Esophagus muscularis mucosa (tissue), 4 donors: ENCODE measurements at places on chromosomes 2 and 18.
A peak's percentile ranks its signal among the peaks of the same experiment; 100 is the strongest.

- H3K4me1 ChIP-seq: no peaks in the 10 kb centered on the region
- H3K36me3 ChIP-seq: no peaks in the 10 kb centered on the region
- H3K4me3 ChIP-seq: no peak overlapping the region
- no peak for DNase-seq
- no peaks in the 10 kb centered on the region for H3K27me3 ChIP-seq
These were observed 214.9 kb downstream of the DSEL start for GRCh38 chr18:67301592-67301991.

DNA sequence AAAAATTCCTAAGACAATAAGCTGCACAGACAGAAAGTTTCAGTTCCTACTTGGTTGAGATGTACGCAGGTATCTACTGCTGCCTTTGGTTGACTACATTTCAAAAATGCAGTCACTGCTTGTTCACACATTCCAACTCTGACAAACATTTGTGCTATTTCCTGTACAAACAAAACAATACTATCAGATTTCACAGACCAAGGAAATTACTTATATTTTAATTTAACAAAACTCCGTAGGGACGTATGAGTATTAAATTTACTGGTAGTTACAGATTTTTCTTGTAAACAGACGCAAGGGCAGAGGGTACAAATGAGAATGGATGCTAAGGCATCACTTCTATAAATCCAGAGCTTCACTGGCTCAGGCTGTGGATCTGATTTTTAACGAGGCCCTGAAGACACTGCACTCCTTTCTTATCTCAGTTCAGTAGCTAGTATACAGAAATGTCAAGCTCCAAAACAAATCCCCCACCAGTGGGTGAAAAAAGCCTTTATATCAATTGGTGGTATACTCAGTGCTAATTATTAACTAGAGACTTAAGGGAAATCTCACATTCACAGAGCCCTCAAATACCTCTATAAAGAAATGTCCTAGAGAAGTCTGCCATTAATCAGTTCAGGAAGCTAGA, 31.7 kb upstream of the TTC32 start:
- H3K27ac ChIP-seq: no peak overlapping the region
- H3K27me3 ChIP-seq: no peaks in the 10 kb centered on the region
- H3K4me3 ChIP-seq: no peak overlapping the region
- DNase-seq: no peak
- H3K4me1 ChIP-seq: no peaks in the 10 kb centered on the region

GRCh38 chr18:58536534-58537271, 92.2 kb downstream of the ALPK2 start:
- no peak overlapping the region for H3K27ac ChIP-seq
- H3K4me3 ChIP-seq: no peak overlapping the region
- no peaks in the 10 kb centered on the region for H3K27me3 ChIP-seq
- no peaks in the 10 kb centered on the region for H3K36me3 ChIP-seq
- H3K4me1 ChIP-seq: no peaks in the 10 kb centered on the region
- no peak for DNase-seq

GRCh38 chr2:148990968-148991367, 47.5 kb upstream of the LYPD6B start:
- peaks cover 5% of the 10 kb centered on the region for H3K4me1 ChIP-seq
- H3K27ac ChIP-seq: no peak overlapping the region
- no peaks in the 10 kb centered on the region for H3K27me3 ChIP-seq
- no peak overlapping the region for H3K4me3 ChIP-seq
- no peaks in the 10 kb centered on the region for H3K36me3 ChIP-seq
- DNase-seq: no peak

- no peaks in the 10 kb centered on the region for H3K27me3 ChIP-seq
- H3K4me3 ChIP-seq: no peak overlapping the region
- H3K27ac ChIP-seq: no peak overlapping the region
- no peak for DNase-seq
- H3K4me1 ChIP-seq: no peaks in the 10 kb centered on the region
These were observed 274.7 kb downstream of the RNF144A start for GRCh38 chr2:7191932-7192331.

DNA sequence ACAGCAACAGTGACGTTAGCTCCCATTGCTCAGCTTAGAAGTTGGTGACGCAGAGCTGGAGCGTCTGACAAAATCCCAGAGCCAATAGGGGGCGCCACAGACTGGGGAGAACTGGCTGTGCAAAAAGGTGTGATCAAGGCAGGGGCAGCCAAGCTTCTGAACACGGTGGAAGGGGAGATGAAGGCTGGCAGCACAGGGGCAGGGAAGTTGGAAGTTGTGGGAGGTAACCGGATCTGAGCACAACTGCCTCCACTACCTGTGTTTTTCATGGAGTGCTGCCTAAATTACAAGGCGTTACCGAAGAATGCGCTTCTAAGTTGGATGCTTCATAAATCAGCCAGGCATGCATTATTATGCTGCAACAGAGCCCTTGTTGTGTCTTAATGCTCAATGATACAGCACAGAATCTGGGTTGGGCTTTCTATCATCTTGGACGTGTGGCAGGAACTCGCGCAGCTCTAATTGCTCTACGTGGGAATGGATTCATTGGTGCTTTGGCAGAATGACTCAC, 370.0 kb downstream of the SLC4A3 start:
- H3K36me3 ChIP-seq: no peaks in the 10 kb centered on the region
- no peaks in the 10 kb centered on the region for H3K4me1 ChIP-seq
- DNase-seq: peak; percentile 50
- no peaks in the 10 kb centered on the region for H3K27me3 ChIP-seq

GRCh38 chr18:1604751-1605150, 700.1 kb downstream of the ADCYAP1 start:
- no peak overlapping the region for H3K4me3 ChIP-seq
- no peaks in the 10 kb centered on the region for H3K27me3 ChIP-seq
- DNase-seq: no peak
- H3K4me1 ChIP-seq: no peaks in the 10 kb centered on the region

DNA sequence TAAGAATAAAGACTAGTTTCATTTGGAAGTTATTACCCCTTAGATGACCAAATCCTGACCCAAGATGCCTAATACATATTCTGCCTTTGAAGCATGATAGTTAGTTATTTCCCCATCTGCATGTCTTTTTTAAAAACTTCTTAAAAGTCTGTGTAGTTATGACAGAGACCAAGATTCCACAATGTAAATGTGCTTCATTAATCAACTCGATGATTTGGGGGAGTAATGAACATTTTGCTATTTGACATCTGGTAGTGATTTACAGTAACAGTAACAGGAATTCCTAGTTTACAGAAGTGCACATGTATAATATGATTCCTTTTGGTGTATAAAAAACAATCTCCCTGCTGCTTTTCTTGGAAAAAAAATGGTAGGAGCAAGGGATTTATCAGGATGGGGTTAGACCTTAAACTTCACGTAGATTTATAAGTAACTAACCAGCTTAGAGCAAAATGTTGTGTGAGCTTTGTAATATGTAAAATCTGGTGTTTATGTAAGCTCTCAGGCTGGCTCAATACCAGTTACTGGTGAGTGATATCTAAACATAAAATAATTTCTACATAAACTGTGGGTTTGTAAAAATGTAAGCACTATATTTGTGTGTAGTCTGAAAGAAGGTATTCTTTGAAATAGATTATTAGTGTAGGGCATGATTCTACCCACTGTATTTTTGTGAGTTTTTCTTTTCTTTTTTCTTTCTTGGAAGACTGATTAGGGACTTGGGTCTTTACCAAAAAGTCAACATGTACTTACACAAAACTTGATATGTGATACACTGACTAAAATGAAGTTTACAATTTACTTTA, 641.6 kb downstream of the EPHA4 start:
- H3K4me1 ChIP-seq: no peaks in the 10 kb centered on the region
- no peaks in the 10 kb centered on the region for H3K27me3 ChIP-seq
- no peak overlapping the region for H3K4me3 ChIP-seq
- H3K36me3 ChIP-seq: no peaks in the 10 kb centered on the region
- H3K27ac ChIP-seq: no peak overlapping the region

DNA sequence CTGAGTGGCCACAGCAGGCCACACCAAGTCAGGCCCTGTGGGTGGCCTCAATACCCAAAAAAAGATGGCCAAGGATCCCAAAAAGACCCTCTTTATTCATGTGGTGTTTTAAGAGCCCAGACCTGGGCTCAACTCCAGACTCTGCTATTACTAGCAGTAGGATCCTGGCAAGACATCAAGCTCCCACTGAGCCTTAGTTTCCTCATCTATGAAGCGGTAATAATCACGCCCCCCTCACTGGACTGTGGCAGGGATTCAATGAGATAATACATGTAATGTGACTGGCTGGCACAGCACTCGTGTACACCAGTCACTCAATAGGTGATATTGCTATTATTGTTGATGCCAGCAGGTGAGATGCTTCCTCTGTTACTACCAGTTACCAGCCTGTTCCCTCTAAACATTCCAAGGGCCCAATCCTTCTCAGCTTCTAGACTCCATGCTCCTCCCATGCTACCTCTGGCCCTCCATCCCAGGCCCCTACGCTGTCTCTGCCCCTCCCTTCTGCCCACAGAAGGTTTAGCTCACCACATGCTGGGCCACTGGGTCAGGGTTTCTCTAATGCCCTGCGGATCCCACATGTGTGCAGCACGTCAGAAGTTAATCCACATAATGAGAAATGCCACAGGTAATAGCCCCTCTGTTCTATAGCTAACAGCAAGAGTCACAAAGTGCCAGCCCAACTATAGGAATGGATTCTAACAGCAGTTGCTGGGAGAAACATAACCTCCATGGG, 51.2 kb downstream of the SLC4A5 start:
- H3K4me1 ChIP-seq: no peaks in the 10 kb centered on the region
- no peak for DNase-seq
- H3K36me3 ChIP-seq: no peaks in the 10 kb centered on the region
- H3K4me3 ChIP-seq: no peak overlapping the region
- H3K27ac ChIP-seq: no peak overlapping the region
- H3K27me3 ChIP-seq: no peaks in the 10 kb centered on the region

- H3K27ac ChIP-seq: no peak overlapping the region
- H3K27me3 ChIP-seq: no peaks in the 10 kb centered on the region
- H3K4me1 ChIP-seq: no peaks in the 10 kb centered on the region
- DNase-seq: no peak
- H3K4me3 ChIP-seq: no peak overlapping the region
These were observed 21.9 kb downstream of the PIGN start for GRCh38 chr18:62164855-62165487.

GRCh38 chr2:207363761-207364290, 165.9 kb upstream of the CREB1 start:
- no peaks in the 10 kb centered on the region for H3K36me3 ChIP-seq
- H3K4me3 ChIP-seq: no peak overlapping the region
- H3K27me3 ChIP-seq: no peaks in the 10 kb centered on the region
- no peak for DNase-seq
- no peak overlapping the region for H3K27ac ChIP-seq

- DNase-seq: no peak
- H3K36me3 ChIP-seq: peaks cover 23% of the 10 kb centered on the region
- peak overlapping the region; percentile 50 for H3K27ac ChIP-seq
- no peak overlapping the region for H3K4me3 ChIP-seq
These were observed 16.1 kb downstream of the ADAM17 start for GRCh38 chr2:9539531-9539930.

DNA sequence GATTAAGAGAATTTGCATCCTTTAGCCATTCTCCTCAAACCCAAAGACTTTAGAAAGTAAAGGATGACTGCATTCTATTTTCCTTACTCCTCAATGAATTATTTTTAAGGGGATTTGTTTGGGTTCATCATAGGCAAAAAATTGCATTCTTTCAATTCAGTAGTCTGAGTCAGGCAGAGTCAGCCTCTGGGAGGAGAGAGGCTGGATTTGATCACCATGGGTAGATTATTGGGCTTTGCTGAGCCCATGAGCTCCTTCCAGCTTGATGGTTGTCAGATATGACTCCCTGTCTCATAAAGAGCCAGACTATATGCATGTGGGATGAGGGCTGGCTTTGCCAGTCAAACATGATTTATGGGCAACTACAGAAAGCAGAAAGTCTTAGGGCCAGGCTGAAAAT, 101.2 kb downstream of the KCNS3 start:
- no peaks in the 10 kb centered on the region for H3K36me3 ChIP-seq
- no peak overlapping the region for H3K4me3 ChIP-seq
- H3K4me1 ChIP-seq: peaks cover 17% of the 10 kb centered on the region
- peak; percentile 42 for DNase-seq
- H3K27me3 ChIP-seq: no peaks in the 10 kb centered on the region

DNA sequence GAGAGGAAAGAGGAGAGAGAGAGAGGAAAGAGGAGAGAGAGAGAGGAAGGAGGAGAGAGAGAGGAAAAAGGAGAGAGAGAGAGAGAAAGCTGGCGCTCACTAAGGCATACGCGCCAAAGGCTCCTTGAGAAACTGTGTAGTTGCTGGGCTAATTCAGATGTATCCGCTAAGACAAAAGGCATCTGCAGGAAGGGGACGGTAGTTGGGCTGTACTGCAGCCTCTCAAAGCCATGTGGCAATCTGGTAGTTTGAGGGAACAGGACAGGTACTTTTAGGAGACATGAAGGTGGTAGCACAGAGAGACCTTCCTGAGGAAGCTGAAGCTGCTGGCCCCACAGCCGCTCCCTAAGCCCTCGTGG, 31.6 kb downstream of the THNSL2 start:
- no peak overlapping the region for H3K27ac ChIP-seq
- peaks cover 13% of the 10 kb centered on the region for H3K4me1 ChIP-seq
- no peak overlapping the region for H3K4me3 ChIP-seq
- no peak for DNase-seq

DNA sequence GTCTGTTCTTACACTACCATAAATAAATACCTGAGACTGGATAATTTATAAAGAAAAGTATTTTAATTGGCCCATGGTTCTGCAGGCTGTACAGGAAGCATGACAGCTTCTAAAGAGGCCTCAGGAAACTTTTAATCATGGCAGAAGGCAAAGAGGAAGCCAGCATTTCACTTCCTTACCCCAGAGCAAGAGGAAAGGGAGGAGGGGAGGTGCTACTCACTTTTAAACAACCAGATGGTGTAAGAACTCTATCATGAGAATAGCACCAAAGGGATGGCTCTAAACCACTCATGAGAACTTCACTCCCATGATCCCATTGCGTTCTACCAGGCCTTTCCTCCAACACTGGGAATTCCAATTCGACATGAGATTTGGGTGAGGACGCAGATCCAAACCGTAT, 344.4 kb upstream of the SLC39A10 start:
- H3K36me3 ChIP-seq: no peaks in the 10 kb centered on the region
- no peak for DNase-seq
- no peaks in the 10 kb centered on the region for H3K27me3 ChIP-seq
- H3K27ac ChIP-seq: no peak overlapping the region

DNA sequence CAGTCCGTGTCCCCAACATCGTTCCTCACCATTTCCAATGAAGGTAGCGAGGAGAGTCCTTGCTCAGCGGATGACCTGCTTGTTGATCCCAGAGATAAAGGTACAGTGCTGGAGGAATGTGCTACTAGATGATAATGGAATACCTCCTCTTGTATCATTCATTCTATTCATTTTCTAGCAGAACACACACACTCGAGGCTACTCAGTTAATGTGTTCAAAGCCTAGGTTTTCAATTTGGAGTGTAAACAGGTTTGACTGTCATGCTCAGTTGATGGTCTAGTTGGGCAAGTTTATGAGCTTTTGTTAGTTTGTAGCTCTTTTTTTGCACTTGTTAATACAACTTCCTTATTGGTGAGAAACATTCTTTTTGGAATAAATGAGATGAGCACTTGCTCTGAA, 114.2 kb downstream of the ICA1L start:
- H3K4me3 ChIP-seq: no peak overlapping the region
- H3K27ac ChIP-seq: no peak overlapping the region
- no peaks in the 10 kb centered on the region for H3K27me3 ChIP-seq
- DNase-seq: no peak
- no peaks in the 10 kb centered on the region for H3K36me3 ChIP-seq
- H3K4me1 ChIP-seq: no peaks in the 10 kb centered on the region

- H3K27me3 ChIP-seq: no peaks in the 10 kb centered on the region
- DNase-seq: no peak
- H3K27ac ChIP-seq: peak overlapping the region; percentile 3
- H3K4me1 ChIP-seq: peaks cover 45% of the 10 kb centered on the region
- H3K36me3 ChIP-seq: no peaks in the 10 kb centered on the region
These were observed 175.6 kb upstream of the ZFP36L2 start for GRCh38 chr2:43402002-43402401.

GRCh38 chr2:12934146-12934756, 217.5 kb downstream of the TRIB2 start:
- H3K4me3 ChIP-seq: no peak overlapping the region
- DNase-seq: no peak
- no peaks in the 10 kb centered on the region for H3K4me1 ChIP-seq
- no peak overlapping the region for H3K27ac ChIP-seq
